ENCODE measurements at places on chromosomes 2 and 18. TPM values are rescaled to one million over a fixed set of nuclear protein-coding genes. Genes with fewer than 3 reads are reported as not detected.

The CD8B2 gene
- total RNA-seq, result not detected

DNA sequence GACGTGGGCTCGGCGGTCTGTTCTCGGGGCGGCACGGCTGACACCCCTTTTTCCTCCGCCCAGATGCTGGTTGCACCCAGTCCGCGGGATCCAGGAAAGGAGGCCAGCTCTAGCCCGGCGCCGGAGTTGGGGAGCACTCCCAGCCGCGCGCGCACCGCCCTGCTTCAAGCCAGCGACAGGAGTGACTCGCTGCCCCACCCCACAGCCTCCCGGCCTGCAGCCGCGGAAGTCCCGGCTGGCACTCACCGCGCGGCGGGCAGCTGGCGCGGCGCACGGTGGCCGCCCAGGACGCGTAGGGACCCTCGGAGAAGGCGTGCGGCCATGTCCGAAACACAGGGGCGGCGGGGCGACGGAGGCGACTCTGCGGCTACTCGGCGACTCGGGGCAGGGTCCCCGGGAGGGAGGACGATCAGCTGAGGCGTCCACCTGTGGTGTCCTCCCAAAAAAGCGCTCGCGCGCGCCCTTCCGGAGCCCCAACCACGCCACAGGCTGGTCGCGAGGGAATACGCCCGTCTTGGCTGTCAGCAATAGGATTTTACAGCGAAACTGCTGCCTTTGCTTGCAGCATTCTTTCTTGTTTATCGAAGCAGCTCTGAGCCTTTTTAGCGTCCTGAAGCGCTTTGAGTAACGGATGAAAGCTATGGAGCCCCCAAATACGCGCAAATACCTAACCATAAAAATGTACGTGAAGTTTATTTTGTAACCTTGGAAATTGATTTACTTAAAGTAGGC is at the start of gene ACADL:
ACADL (minus strand) TSS at position 507 of the 732 bp plus-strand sequence; CDS start at position 323, 184 bp downstream.
- no peak for DNase-seq

The MATN3 gene
- not detected for total RNA-seq

- DNase-seq, result no peak
Measured at GRCh38 chr18:79904357-79905147, 46.9 kb downstream of the SLC66A2 start.

DNA sequence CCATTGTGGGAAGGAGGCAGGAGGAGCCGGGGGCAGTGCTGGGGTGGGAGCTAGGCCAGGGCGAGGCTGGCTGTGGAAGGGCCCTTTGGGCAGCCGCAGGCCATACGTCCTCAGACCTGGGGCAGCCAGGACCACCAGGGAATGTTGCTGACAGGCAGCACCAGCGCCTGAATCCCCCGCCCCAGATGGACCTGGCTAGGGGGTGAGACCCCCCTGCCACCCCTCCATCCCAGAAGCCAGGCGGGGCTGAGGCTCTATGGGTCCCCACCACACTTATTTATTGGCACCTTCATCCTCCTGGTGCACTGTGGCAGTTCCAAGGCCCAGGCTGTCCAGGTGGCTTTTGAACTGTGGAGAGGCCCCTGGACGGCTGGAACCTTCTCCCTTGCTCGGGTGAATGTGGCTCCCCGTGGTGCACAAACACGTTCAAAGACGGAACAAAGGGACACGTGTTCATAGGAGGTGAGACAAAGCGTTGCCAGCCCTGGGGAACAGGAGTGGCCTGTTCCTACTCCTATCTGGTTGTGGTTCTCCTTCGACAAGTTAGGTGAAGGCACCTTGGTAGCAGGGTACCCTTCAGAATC is 35.1 kb downstream of the RAMP1 start:
- DNase-seq, result no peak

GRCh38 chr2:215601990-215602721 is 166.3 kb upstream of the FN1 start:
- DNase-seq, result no peak

GRCh38 chr2:61157371-61158003 is 4.5 kb upstream of the C2orf74 start:
- no peak for DNase-seq

GRCh38 chr2:149903626-149904025 is 316.1 kb upstream of the MMADHC start:
- no peak for DNase-seq

The COL6A3 gene
- total RNA-seq, result 3.1 TPM

- no peak for DNase-seq
Measured at GRCh38 chr2:25041307-25041927, 459 bp upstream of the EFR3B start.

All from naive thymus-derived CD4-positive, alpha-beta T cell (primary cell).